ENCODE measurements at places on chromosomes 12 and 14.

- DNase-seq, result no peak
Observed at GRCh38 chr12:2732290-2732689, 62.5 kb upstream of the FKBP4 start.

- no peak for DNase-seq
Observed at GRCh38 chr12:101877806-101878242, 444 bp downstream of the DRAM1 start.

- DNase-seq, result no peak
Observed at GRCh38 chr14:68695326-68695768, 97.5 kb downstream of the ZFP36L1 start.

DNA sequence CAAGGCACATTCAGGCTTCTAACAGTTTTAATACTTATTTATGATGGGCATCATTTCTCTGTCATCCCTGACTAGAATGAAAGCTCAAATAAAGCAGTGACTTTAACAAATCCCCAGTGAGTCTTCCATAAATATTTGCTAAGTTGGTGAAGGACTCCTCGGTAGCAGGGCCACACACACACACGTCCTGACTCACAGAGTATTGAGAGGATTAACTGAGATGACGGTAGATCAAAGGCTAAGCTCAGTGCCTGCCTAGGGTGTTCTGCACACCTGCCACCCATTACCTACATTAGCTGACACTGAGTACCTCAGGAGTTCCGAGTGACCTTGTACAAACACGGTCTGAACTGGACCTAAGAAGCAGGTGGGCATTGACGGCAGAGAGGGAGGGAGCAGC is 197.3 kb upstream of the SFSWAP start:
- no peak for DNase-seq

GRCh38 chr12:97756066-97756666 is 293.6 kb downstream of the RMST start:
- DNase-seq, result no peak

DNA sequence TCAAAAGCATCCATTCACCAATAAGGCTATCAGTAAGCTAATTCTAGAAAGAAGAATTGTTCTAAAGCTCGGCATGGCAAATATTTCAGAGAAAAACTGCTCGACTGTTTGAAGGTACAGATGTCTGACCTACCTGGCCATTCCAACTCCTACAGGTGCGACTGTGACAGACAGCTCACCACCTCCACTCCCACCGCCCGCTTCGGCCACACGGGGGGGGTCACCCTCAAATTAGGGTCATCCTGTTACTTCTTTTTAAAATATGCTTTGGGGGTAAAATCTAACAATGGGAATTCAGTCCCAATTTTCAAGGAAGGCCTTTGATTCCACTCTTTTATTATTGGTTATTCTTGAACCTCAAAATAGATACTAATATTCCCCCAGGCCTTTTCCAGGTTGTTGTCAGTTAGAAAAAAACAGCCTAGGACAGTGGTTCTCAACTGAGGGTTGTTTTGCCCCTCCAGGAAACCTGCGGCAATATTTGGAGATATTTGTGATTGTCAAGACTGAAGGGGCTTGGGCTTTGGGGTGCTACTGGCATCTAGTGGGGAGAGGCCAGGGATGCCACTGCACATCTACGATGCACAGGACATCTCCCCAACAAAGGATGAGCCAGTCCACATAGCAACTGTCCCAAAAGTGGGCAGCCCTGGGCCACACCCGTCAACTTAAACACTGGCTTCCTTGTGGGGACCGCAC is 81.2 kb downstream of the BCL11B start:
- DNase-seq, result no peak

DNA sequence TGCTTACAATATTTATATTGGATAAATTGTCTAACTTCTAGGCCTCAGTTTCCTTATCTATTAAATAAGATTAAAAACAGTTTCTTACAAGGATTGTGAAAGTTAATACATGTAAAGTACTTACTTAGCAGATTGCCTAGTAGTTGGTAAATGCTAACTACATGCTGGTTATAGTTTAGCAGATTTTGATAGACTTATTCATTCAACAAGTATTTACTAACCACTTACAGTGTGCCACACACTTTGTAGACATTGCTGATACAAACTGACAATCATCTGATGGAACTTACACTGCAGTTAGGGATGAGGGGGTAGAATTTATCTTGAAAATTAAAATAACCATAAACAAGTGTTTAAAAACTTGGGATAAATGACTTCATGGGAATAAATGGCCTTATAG is 50.4 kb downstream of the ARID2 start:
- no peak for DNase-seq

DNA sequence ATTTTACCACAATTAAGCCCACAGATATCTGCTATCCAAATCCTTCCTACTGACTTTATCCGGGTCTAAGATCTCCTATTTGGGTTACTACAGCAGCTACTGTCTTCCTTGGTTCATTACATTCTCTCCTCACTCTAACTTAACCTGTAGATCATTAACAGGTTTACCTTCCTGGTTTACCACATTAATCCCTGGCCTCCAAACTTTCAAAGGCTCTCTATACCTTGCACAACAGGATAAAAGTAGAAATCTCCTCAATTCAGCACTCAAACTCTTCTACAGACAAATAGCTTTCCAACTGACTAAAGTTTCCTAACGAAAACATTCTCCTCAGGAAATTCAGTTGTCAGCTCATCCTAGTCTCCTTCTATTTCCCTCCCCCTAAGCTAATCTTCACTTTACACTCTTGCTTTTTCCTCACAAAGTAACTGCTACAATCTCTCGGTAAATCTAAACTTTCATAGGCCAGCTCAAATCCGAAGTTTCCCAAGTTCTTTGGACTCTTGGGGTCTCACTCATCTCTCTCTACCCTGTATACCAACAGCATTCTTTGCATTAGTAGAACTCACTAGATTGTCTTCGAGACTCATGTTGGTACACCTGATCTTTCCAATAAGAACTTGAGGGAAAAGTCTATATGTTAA is 2.7 kb downstream of the BTBD7 start:
- no peak for DNase-seq

- no peak for DNase-seq
Observed at GRCh38 chr12:12954356-12954755, 2.4 kb upstream of the GPRC5D start.

DNA sequence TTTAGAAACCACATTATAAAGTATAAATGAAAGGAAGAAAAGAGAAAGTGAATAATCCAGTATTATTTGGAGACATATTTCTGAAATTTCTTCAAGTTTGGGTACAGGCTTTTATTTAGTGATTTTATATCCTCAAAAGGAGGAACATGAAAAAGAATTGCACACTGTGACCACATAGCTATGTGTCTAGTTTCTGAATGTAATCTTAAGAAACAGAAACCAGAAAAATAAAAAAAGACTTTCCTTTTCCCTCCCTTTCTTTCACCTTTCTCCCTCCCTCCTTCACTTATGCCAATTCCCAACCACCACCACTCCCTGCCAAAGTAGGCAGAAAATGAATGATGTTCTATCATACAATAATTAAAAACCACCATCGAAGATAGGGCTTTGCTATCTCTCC is 189.6 kb downstream of the PRKD1 start:
- no peak for DNase-seq

DNA sequence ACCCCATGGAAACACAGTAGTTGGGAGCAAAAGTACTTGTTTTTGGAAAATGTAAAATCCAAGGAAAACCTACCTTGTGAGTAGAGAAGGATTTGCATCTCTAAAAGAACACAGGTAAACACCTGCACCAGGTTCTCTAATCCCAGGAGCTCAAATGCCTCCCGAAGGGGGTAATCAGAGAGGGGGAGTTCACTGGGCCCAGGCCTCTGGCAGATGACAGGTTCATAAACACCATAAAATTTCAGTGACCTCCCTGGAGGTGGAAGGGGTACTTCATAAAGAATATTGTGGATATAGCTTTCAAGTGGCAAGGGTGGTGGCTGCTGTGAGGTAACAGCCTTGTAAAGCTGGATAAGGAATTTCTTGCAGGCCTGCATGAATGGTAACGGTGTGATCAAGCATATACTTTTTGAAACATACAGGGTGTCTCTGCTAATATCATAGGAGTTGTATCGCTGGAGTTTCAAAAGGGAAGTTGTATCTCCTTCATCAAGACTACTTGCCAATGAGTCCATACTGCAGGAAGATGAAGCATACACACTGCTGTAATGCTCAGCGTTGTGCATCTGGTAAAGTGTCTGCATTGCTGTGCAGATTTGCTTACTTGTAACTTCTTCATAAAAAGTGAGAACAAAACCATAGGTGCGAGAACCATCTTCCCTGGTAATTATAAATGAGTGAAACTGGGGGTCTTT is 111.3 kb downstream of the DENND5B start:
- DNase-seq, result no peak

- DNase-seq, result no peak
Observed at GRCh38 chr12:93317227-93317626, 60.5 kb upstream of the NUDT4 start.

GRCh38 chr12:126108247-126108646 is 1043.0 kb downstream of the AACS start:
- no peak for DNase-seq

- DNase-seq, result no peak
Observed at GRCh38 chr12:23803540-23803939, 145.9 kb downstream of the SOX5 start.

- no peak for DNase-seq
Observed at GRCh38 chr12:91896286-91897024, 249.2 kb downstream of the BTG1 start.

DNA sequence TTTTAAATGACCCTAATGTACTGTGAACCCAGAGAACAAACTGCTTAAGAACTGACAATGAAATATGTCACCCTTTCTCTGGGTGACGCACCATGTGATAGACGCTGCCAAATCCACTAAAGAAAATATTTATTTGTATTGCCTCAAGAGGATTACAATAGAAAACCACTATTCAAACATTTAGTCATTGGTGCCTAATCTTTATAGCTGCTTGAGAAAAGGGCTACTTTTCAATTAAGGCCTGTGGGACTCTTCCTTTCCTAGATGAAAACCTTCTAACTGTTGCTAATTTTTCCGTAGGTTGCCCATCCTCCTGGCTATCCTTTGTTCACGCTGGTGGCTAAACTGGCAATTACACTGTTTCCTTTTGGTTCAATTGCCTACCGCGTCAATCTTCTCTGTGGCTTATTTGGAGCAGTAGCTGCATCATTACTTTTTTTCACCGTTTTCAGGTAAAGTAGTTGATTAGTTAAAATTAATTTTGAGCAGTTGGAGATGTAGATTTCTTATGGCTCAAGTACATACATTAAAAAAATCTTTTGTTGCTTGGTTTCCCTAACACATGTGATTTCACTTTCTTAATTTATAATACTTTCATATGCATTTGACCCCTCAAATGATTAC is 6.0 kb downstream of the TMEM260 start:
- no peak for DNase-seq

DNA sequence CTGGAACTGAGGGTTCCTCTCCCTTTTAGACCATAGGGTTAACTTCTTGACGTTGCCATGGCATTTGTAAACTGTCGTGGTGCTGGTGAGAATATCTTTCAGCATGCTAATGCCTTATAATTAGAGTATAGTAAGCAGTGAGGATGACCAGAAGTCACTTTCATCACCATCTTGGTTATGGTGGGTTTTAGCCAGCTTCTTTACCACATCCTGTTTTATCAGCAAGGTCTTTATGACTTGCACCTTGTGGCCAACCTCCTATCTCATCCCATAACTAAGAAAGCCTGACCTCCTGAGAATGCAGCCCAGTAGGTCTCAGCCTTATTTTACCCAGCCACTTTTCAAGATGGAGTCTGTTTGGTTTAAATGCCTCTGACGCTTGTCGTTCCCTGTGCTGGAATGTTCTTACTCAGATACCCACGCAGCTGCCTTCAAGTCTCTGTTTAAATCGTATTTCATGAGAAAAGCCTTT is 44.2 kb downstream of the BBS10 start:
- no peak for DNase-seq

- DNase-seq, result no peak
Observed at GRCh38 chr12:1469070-1469469, 125.3 kb downstream of the FBXL14 start.

- no peak for DNase-seq
Observed at GRCh38 chr12:129607756-129608155, 296.1 kb downstream of the TMEM132D start.

GRCh38 chr12:51281202-51281924 is 11.1 kb upstream of the SMAGP start:
- no peak for DNase-seq

- no peak for DNase-seq
Observed at GRCh38 chr12:25970082-25970481, 11.6 kb downstream of the RASSF8 start.

GRCh38 chr12:10358131-10358530 is 31.7 kb downstream of the KLRK1 start:
- DNase-seq, result no peak

DNA sequence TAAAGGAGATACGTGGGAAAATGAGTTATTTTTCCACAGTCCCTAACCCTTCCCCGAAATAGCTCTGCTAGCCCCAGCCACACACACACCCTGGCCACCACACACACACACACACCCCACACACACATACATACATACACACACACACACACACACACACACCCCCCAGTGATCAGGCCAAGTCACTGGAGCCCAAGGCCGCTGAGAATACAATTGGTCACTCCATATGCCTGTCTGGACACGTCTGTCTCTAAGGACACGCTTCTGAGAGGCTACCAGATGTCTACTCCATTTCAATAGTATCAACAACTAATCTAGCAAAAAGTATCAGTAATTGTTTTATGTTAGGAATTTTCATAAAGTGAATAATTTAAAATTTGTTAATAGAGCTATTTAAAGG is 13.0 kb upstream of the DIABLO start:
- no peak for DNase-seq

DNA sequence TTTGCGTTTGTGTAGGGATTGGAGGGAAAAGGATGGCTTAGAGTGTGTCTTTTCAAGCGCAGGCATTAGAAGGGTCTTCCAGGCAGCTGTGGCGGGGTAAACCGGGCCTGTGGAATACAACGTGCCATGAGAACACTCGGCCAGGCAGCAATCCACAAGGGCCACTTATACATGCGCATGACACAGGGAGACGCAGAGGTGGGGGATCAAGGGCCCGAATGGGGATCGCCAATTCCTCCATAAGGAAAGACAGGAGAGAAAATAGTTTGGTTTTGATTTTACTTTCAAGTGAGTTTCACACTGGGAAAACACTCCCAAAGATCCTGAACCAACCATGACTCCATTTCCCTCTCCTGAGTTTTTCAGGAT is 71.6 kb downstream of the SPRING1 start:
- no peak for DNase-seq

- no peak for DNase-seq
Observed at GRCh38 chr12:109734219-109735000, 20.8 kb downstream of the FAM222A start.

DNA sequence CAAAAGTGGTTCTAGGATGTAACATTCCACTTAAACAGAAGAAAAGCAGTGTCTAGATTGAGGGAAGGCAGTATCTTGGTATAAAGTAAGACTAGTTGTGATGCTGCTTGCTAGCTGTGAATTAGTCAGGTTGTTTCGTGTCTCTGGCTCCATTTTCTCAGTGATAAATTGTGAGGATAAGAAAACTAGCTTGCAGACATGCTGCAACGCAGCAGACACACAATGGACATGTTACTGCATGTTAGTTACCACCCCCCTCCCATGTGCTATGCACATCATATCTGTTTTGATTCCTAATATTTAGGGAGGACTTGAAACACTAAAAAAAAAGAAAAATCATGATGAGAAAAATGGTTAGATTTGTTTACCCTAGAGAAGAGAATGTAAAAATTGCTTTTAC is 2.9 kb downstream of the CCNK start:
- no peak for DNase-seq
